ENCODE measurements at places on chromosomes 3 and 15.

- no peak for DNase-seq
Observed at GRCh38 chr3:23686519-23686918, 119.2 kb upstream of the UBE2E1 start.

GRCh38 chr15:41543521-41543870 lies 561 bp downstream of the RPAP1 start:
- DNase-seq: no peak

- DNase-seq: no peak
Observed at GRCh38 chr3:129577366-129577765, 29.1 kb downstream of the PLXND1 start.

DNA sequence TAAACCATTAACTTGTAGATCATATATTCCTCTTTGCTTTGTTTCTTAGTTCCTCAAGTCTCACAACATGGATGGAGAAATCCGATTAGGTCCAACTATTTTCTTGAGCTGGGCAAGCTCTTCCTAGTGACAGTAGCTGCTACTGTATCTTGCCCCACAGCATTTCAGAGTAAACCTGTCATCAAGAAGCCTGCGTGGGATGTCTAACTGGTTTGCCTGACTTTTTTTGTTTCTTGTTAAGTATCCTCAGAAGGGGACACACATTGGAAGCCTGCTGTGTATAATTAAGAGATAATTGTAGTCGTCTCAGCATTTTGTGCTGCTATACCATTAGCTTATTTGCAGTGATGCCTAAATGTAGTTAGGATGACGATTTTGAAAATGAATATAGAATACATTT lies 29.3 kb upstream of the STT3B start:
- DNase-seq: no peak

Data from posterior vena cava (tissue), 2 donors.